ENCODE measurements at places on chromosomes 5 and 9.

- no peak for DNase-seq
These were observed 16.0 kb upstream of the ZBTB43 start for GRCh38 chr9:126788634-126789349.

DNA sequence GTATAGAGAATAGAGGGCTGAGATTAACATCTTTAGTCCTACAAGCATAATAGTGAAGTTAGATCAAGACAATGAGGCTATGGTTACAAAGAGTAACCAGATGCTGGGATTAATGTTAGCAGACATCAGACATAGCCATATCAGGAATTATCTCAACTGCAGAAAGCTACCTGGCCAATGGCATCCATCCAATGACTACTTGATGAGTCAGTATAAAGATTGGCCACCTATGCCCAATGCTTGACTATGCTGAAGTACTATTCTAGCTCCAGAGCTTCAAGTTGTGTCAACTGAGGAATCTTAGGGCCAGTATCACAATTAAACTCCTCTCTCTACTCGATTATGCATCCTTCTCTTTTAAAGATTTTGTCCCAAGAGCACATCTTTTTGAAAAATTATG, 541.4 kb downstream of the PRELID2 start:
- DNase-seq, result no peak

DNA sequence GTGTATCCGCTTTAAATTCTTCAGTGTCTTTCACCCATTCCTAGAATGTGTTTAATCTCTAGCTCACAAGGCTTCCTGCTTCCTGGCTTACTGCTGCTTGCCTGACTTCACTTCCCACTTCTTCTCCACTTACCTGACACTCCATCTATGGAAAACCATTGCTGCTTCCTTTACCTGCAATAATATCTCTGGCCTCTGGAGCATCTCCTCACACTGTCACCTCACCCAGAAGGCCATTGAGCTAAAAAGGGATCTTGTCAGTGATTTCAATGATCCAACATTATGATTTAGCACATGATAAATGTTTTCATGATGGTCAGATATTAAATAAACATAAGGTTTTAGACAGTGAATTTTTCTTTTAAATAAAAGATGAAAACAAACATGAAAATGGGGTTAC, 281.1 kb downstream of the MRPS30 start:
- DNase-seq, result no peak

- DNase-seq, result no peak
These were observed 20.7 kb downstream of the HMCN2 start for GRCh38 chr9:130286072-130286770.

DNA sequence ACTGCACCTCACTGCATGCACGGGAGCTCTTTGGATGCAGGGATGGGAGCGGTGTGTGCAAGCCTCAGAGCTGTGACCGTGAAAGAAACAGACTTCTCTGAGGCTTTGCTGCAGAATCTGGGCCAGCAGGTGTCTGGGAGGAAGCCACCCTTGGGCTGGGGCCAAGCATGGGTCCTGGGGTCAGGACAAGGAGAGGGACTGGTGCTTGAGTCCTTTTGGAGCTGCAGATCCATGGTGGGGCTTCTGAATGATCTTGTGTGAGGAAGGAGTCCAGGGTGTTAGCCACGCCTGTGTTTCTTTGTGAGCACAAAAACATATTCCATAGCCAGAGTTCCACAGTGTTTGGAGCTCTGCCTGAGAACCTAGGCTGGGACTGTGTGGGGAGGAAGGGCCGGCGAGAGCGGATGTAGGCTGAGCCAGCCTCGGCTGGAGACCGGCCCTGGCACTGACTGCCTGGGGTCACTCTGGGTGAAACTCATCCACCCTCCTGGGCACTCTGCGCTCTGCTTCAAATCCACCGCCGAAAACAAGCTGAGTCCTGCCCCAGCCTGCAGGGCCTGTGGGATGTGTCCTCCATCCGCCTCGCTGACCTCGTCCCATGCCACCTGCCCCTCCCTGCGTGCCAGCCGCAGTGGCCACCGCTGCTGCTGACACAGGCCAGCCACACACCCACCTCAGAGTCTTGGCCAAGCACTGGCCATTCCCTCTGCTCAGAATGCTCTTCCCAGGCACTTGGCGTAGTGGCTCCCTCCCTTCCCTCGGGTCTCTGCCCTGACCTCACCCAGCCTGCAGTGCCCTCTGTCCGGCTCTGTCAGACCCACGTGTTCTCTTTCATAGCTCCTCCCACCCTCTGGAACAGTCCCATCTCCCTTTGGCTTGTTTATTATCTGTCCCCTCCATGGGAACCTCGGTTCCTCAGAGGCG, 26.7 kb downstream of the ERGIC1 start:
- no peak for DNase-seq

DNA sequence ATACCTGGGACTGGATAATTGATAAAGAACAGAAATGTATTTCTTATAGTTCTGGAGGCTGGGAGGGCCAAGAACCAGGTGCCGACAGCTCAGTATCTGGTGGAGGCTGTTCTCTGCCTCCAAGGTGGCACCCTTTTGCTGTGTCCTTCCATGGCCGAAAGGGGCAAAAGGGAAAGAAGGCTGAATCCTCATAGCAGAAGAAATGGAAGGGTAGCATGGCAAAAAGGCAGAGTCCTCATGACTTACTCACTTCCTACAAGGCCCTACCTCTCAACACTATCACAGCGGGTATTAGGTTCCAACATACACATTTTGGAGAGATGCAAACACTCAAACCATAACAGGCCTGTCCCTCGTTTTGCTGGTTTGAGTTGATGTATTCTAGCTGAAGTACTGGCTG, 25.1 kb upstream of the MED10 start:
- no peak for DNase-seq

- DNase-seq, result no peak
These were observed 357.7 kb downstream of the NPR3 start for GRCh38 chr5:33068786-33069185.

DNA sequence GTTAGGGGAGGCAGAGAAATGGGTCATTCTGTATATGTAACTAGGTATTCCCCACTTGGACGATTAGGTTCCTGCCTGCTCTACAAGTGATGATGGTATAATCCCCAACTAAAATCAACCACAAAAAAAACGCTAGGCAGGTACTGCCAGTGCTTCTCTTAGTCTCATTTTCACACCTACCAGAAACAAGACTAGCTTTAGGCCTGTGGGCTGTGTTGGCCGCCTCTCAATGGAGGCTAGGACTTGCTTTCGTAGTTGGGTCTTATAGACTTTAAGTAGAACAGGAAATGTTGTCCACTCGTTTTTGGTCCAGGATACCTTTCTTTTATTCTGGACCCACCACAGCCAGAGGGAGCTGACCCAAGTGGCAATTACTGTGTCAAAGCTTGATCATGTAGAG, 111.8 kb downstream of the UNC13B start:
- DNase-seq, result no peak

DNA sequence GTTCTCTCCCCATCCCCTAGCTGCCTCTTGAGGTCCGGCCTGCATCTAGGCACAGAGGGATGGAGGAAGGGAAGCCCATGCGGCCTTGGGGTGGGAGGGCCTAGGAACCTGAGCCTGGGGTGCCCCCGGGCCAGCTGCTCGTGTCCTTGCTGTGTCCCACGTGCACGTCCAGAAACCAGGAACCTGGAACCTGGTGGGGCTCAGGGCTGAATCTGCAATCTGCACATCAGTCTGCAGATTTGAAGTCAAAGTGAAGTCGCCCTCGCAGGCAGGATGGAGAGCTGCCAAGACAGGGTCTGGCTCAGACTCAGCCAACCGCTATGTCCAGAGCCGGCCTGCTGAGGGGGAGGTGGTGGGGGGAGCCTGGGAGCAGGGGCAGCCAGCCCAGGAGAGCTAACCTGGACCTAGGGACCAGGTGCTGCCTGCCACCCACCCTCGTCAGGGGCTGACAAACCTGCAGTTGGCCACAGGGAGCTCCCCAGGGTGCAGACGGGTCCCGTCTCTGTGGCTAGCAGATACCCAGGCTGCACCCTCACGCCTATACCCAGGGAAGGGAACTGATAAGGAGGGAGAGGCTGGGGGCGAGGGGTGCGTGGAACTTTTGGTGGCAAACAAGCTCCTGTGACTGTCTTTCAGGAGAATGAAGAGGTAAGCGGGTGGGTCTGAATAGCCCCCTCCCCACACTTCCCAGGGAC, 103.5 kb upstream of the SIMC1 start:
- DNase-seq, result no peak

- no peak for DNase-seq
These were observed 138.6 kb downstream of the PALM2AKAP2 start for GRCh38 chr9:109918339-109919163.

DNA sequence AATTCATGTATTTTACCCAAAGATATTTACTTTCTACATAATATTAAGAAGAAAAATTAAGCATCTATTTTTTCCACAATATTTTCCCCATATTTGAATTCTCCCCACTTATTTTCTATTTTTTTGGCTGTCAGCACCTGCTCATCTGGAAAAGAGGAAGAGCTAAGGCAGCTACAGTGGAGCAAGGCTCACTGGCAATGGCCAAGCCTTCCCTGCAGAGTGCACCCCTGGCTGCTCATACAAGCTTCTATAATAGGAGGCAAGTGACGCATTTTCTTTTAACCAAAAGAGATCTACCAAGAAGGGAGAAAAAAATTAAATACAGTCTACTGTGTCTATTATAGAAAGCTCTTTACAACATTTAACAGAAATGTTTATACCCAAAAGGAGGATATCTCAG, 72.5 kb downstream of the AUH start:
- DNase-seq, result no peak

DNA sequence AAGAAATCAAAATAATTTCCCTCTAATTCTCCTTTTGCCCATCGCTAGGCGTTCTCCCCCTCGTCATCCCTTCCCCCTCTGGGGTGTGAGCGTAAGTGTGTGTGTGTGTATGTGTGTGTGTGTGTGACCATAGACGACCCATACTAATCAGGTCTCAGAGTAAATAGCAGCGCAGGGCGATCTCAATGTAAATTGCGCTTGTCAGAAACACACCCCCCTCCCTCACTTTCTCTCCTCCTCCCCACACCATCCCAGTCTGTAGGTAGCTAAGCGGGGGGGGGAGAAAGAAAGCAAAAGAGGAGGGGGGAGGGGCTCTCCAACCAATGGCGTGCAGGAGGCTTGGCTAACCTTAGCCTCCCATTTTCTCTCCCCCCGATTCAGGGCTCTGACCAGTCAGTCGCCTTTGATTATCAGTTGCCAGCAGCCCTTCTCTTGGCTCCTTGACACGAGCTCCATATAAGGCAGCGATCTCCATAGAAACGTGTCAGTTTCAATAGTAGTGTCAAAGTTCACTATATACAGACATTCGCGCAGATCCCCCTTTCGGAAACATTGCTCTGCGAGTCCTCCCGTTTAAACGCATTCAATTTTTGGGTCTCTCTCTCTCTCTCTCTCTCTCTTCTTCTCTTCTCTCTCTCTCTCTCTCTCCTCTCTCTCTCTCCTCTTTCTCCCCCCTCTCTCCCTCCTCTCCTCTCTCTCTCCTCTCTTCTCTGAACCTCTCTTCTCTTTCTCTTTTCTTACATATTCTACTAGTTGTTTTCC, at the start of gene NR2F1:
Gene NR2F1, plus strand, starts transcription at position 546 of the 762 bp plus-strand sequence. CDS start 1,802 bp downstream, outside the sequence.
- peak; percentile 99 for DNase-seq

GRCh38 chr5:64746446-64746845, 22.0 kb downstream of the SREK1IP1 start:
- no peak for DNase-seq

DNA sequence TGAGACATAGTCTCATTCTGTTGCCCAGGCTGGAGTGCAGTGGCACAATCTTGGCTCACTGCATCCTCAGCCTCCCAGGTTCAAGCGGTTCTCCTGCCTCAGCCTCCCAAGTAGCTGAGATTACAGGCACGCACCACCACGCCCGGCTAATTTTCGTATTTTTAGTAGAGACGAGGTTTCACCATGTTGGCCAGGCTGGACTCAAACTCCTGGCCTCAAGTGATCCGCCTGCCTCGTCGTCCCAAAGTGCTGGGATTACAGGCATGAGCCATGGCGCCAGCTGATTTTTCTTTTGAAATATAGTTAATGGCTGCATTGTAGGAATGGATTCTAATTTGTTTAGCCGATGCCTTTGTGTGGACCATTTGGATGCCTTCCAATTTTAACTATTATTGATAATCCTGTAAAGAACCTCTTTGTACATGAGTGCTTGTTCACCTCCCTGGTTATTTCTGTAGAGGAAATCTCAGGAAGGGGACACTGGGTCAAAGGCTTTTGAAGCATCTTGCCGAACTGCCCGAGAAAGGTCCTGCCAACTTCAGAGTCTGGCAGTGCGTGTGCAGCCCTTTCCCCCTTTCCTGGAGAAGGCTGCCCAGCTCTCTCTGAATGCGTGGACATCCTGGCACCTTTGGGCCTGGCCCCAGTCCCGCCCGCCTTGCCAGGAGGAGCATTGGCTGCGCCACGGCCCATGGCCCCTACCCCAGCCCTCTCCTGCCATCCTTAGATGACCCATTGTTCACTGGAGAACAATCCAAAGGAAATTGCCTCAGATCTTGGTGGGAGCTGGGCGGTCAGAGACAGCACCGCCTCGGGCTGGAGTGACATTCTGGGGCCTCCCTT, 8.9 kb upstream of the NUP214 start:
- peak; percentile 79 for DNase-seq

DNA sequence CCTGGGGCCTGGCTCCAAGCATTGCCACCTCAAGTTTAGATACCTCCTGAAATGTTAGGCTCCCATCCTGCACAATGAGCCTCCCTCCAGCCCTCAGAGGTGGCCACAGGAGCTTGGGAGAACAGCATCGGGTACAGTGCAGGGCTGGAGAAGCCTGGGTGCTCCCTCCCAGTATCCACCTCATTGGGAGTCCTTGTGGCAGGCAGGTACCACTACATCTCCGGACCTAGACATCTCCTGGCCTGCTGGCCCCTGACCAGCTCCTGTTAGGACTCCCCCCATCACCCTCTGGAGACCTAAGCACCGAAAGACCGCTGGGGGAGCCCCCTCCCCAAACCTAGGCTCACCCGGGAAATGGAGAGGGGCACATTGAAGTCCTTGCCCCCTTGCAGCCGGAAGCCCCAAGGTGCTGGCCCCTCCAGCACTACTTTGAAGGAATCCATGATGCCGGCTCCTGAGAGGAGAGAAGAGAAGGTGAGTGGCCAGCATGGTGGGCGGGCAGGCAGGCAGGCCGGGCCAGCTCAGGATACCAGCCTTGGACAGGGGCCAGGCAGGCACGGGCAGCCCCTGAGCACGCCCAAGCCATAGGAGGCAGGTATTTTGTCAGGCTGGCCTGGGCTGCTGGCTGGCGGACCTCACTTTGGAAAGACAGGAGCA, 1.2 kb downstream of the PDLIM7 start:
- no peak for DNase-seq

- no peak for DNase-seq
These were observed 16.0 kb downstream of the SERINC5 start for GRCh38 chr5:80239680-80240367.

GRCh38 chr5:176436656-176437055, 11.5 kb upstream of the FAF2 start:
- no peak for DNase-seq

DNA sequence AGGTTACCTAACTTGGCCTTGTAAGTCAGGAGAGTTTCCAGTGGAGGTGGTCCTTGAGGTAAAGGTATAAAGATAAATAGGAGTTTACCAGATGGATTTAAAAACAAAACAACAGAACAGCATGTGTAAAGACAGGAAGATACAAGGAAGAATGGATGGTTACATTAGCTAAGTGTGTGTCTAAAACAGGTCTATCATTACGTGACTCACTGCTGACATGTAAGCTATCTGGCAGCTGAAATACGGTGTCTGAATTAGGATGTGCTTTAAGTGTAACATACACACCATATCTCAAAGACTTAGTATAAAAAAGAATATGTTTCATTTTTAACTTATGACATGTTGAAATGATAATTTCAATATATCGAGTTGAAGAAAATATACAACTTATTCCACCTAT, 405.1 kb upstream of the ADAMTSL1 start:
- no peak for DNase-seq
